ENCODE measurements at places on chromosomes 6 and 20. TPM values are rescaled to one million over a fixed set of nuclear protein-coding genes. Genes with fewer than 3 reads are reported as not detected.

ENPP5 gene
- not detected for total RNA-seq

CAGE1 gene
- 0.18 TPM for total RNA-seq

DNA sequence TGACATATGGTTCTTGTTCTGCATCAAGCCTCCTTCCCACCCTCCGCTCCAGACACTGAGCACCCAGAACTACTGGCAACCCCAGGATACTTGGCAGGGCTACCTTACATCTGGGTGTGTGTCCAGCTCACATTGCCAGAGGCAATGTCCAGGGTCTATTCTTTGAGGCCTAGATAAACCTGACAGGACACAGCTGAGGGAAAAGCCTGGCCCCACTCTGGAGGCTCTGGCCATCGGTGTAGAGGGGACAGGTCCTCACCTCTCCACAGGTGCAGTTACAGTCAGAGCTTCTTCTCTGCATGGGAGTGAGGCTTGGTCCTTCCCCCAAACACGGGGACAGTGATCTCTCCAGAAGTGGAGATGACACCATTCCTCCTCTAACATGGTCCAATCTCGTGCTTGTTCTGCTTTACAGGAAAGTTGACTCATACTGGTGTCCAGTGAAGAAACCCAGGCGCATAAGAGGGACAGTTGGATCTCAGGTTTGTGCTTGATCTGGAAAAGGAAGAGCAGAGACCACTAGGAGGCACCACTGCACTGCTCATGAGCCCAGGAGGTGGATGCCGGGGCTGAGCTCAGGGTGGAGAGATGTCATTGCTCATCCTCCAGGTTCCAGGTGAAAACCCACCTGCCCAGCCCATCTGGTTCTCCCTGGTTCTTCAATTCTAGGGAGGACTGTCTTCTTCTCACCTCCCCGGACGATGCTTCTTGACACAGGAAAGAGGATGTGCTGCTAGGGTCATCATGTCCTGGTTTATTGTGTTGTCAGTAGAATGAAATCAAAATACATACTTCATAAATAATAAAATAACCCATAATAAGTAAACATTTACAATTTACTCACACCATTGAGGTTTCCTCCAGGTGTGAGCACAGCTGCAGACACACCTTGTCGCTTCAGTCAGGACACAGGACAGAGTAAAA, 14.7 kb downstream of the HLA-F start:
- peak; percentile 80 for DNase-seq
- no peak overlapping the region for H3K4me3 ChIP-seq
- no peaks in the 10 kb centered on the region for H3K27me3 ChIP-seq
- peaks cover 26% of the 10 kb centered on the region for H3K36me3 ChIP-seq
- no peak overlapping the region for H3K27ac ChIP-seq

DNA sequence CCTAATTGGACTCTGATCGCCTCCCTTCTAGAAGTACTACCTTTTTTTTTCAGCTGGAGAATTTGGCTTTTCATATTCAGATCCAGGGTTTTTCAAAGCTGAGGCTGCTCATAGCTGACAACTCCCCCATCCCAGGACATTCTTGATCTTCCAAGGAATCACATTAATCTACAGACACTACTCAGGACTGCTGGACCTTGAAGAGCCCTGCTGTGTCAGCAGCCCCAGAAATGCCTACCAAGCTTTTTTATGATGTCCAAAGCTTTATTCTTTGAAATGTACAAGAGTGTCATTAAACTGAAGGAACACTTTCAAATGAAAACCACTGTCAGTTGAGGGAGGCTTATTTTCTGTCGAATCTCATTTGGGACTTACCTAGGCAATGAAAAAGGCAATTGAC, 704.1 kb downstream of the PTPRT start:
- no peaks in the 10 kb centered on the region for H3K4me1 ChIP-seq
- no peaks in the 10 kb centered on the region for H3K27me3 ChIP-seq
- H3K27ac ChIP-seq = no peak overlapping the region
- no peak for DNase-seq

GRCh38 chr20:11791835-11792567, 125.7 kb upstream of the BTBD3 start:
- no peak overlapping the region for H3K27ac ChIP-seq
- DNase-seq = no peak
- H3K36me3 ChIP-seq = no peaks in the 10 kb centered on the region
- H3K27me3 ChIP-seq = no peaks in the 10 kb centered on the region
- H3K4me1 ChIP-seq = no peaks in the 10 kb centered on the region
- H3K4me3 ChIP-seq = no peak overlapping the region

Data from activated CD8-positive, alpha-beta T cell treated with anti-CD3 and anti-CD28 coated beads, Interleukin-2, amount 10 ng/mL, durations not matched to agents 7 days and 5 days (primary cell).